ENCODE measurements at places on chromosomes 5 and 9. TPM values are rescaled to one million over a fixed set of nuclear protein-coding genes. Genes with fewer than 3 reads are reported as not detected.

The PRXL2C gene
- 17.1 TPM for total RNA-seq

The LEAP2 gene
- total RNA-seq: 5.0 TPM

The DPYSL3 gene
- 0.05 TPM for total RNA-seq

DNA sequence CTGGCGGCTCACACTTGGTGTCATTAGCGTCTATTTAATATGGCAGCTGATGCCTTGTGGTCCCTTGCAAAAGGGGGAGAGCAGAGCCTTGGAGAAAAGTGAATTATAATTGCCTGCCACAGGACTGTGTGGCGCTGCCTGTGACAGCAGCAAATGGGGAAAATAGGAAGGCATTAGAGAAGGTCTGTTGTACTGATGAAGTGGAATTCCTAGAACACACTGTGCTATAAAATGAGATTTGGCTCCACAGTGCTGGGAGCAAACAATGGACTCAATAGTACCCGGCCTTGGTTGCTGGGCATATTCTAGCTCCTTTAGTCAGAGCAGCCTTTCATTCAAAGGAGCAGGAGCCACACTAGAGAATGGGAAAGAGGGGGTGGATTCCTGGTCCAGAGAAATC lies 21.3 kb downstream of the SEMA6A start:
- DNase-seq: no peak

DNA sequence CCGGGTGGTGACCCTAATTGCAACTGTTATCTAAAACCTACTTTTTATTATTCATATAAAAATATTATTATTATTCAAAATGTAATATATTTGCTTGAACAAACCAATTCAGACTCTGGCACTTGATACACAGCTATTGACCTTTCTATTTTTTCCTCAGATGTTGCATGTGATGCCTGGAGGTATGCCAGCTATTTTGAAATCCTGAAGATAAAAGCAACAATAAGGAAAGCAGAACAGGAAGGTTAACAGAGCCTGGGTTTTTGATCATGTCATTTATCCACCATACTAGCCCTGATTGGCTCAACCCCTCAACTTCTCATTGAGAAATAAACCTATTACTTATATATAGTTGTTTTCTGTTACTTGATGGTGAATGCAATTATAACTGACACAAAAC lies 340.9 kb upstream of the KIF2A start:
- no peak for DNase-seq

DNA sequence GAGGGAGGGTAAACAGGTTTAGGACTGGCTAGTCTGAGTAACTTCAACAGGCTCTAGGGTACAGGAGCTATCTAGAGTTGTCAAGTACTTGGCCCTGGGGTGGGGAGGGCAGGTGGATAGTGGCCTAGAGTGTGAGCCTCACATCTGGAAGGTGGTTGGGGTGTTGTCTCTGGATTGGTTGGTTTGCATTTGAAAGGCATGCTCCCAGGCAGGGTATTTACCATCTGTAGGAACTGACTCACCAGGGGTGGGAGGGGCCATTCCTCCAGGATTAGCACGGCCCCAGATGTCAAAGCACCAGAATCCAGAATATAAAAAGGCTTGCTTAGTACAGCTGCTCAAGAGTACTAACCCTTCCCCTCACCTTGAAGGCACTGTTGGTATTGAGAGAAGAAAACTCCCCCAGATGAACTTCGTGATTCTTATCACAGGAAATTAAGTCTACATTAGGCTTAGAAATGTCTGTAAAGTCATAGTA lies 193.3 kb downstream of the NTRK2 start:
- no peak for DNase-seq

Measured in activated T-cell treated with anti-CD3 and anti-CD28 coated beads, Interleukin-2, amount 50 U/mL, for 72 hours (primary cell).